NCI-H460 (cell line): ENCODE measurements at places on chromosomes 6 and 20.
A peak's percentile ranks its signal among the peaks of the same experiment; 100 is the strongest.

GRCh38 chr6:149075616-149076354 is 241.7 kb upstream of the TAB2 start:
- DNase-seq = no peak

DNA sequence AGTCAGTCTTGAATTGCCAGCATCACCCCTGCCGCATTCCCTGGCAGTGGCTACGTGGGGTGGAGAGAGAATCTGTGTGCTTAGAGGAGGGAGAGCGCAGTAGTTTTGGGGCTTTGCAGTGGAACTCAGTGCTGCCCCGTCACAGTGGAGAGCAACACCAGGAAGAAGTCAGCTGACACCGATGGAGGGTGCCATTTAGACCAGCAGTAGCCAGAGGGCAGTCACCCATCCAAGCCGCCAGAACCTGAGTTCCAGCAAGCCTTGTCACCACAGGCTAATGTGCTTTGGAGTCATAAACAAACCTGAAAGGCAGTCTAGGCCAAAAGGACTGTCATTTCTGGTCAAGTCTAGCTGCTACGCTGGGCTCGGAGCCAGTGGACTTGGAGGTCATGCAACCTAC is 22.0 kb upstream of the PERP start:
- DNase-seq = no peak

DNA sequence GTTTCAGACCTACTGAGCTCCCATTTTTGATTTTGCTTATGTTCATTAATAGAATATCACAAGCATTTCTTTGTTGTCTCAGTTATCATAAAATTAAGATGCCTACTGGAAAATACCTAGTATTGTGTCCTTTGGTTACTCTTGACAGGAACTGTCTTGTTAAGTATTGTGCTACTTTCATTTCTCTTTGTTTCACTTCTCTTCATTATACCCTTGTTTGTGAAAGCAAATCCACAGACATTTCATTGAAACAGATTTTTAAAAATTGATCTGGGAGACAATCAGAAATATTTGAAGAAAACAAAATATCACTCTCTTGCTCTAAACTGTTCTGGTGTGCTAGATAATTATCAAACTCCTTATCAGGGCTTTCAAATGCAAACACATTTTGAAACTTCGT is 290.5 kb upstream of the EYS start:
- DNase-seq = no peak

GRCh38 chr6:5379647-5380242 is 118.4 kb downstream of the FARS2 start:
- DNase-seq = peak; percentile 11

DNA sequence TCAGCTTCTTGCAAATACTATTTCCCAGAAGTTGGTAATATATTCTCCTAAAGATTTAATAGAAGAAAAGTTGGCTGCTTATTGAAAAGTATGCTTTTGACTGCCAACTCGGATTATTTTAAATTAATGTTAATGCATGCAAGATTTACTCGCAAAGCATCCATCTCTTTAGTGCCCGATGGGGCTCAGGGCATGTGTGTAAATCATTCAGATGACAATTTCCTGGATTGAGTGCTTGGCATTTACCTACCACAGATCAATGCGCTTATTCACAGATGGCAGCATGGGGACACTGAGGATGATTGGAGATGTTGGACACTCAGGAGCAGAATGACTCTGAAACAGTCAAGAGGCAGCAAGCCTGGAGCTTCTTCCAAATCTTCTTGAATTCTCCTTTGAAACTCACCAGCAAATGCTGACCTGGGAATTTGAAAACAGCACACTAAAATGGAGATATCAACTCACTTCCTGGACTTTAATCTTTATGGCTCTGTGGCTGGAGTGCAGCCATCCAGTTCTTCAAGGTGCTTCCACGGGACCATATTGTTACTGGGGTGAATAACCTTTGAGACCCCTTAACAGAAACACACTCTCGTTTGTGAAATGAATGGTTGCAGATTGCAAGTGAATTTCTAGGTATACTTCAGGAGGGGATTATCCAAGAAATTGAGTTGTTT is 34.1 kb upstream of the TIAM2 start:
- no peak for DNase-seq

GRCh38 chr6:168048724-168049025 is 30.3 kb downstream of the FRMD1 start:
- no peak for DNase-seq

DNA sequence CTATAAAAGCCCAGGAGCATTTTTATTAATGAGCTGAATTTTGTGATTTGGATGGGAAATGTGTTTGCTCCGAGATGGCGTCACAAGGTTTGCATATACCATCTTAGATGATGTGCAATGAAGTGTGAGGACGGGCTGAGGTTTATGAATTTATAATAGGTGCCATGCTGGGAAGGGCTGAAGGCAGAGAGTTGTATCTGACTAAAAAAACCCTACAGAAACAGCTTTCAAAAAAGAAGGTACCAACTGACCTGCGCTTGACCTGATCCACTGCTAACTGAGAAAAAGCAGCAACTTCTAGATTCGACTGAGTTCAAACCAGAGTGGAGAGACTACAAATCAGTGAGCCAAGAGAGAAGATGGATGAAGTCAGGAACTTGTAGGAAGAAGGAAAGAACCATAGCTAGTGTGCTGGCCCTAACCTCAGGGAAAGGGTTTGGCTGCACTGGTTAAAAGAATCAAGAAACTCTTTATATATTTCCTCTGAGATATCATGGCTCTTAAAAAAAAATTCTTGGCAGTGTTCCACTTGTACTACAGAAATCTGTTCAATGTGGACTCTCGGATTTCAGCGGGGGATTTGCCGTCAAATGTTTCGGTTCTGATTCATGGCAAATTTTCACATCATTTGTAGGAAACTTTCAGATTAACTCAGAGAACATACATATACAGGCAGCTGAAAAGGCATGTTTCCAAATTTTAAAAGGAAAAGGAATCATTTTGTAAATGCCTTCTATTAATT is 56.5 kb upstream of the HDGFL1 start:
- DNase-seq = no peak

- DNase-seq = no peak
Measured at GRCh38 chr6:145621776-145622175, 113.5 kb downstream of the EPM2A start.
